Peyer's patch (tissue), 4 donors: ENCODE measurements at places on chromosomes 6 and 20.

- no peak for DNase-seq
These were observed 251.5 kb downstream of the TFAP2A start for GRCh38 chr6:10163203-10163962.

DNA sequence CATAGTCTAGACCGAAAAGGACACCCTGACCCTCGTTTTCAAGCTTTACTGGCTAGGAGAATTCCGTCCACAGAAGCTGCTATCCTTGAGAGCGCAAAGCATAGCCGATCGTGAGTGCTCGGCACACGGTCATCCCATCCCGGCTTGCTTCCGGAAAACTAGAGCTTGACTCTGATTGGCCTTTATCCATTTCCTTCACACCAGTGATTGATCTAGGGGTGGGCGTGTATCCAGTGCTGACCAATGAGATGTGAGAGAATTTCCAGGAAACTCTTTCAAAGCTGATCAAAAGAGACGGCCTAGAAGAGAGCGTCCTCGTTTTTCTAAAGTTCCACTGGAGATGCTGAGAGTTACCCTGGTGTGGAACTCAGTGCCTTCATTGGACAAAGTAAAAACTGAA is 41.0 kb upstream of the NFATC2 start:
- DNase-seq, result no peak

GRCh38 chr6:52143551-52143950 is 42.6 kb upstream of the IL17A start:
- DNase-seq, result no peak

GRCh38 chr6:116667623-116668022 is 943 bp downstream of the ZUP1 start:
- peak; percentile 37 for DNase-seq

DNA sequence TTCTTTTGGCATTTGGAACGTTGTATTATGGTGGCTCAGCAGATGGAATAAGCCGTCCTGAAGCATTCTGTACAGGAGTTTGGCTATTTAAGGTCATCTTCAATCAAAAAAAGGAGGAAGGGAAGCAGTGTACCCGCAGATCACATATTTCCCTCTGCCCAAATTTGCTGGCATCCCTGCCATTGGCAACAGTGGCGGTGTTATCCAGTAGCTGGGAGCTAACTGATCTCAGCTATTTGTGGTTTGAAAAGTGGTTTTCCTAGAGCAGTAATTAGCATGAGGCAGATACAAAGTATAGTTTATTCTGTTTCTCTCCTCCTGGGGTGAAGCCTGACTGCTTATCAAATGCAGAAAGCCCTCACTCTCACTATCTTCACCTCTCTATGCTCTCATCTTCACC is 576.8 kb downstream of the QKI start:
- no peak for DNase-seq

- DNase-seq, result no peak
These were observed 38.7 kb downstream of the SLC35D3 start for GRCh38 chr6:136960781-136961180.

DNA sequence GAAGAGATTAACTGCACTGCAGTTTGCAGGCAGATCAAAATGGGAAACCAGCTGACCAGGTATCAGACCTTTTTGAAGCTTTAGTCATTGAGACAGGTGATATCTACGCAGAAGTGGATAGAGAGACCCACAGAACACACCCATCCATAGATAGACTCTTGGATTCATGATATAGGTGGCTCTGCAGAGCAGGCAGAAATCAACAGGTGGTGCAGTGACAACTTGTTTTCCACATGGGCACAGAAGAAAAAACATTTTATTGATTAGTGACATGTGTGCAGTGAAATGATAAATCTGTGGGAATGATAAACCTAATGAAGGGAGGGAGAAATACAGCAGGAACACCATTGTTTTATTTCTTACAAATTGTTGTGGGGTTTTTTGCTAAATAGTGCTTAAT is 45.2 kb downstream of the NUDT3 start:
- DNase-seq, result no peak

GRCh38 chr20:56522311-56522710 is 2.2 kb upstream of the FAM209A start:
- no peak for DNase-seq

GRCh38 chr6:53326372-53327016 is 22.3 kb downstream of the ELOVL5 start:
- no peak for DNase-seq

GRCh38 chr6:13135152-13135551 is 193.2 kb downstream of the TBC1D7 start:
- no peak for DNase-seq

GRCh38 chr6:145761584-145761983 is 26.3 kb upstream of the EPM2A start:
- DNase-seq, result no peak

- no peak for DNase-seq
These were observed 36.1 kb downstream of the GMDS start for GRCh38 chr6:2209226-2209809.

- DNase-seq, result no peak
These were observed 71.1 kb downstream of the ASCC3 start for GRCh38 chr6:100810015-100810414.

DNA sequence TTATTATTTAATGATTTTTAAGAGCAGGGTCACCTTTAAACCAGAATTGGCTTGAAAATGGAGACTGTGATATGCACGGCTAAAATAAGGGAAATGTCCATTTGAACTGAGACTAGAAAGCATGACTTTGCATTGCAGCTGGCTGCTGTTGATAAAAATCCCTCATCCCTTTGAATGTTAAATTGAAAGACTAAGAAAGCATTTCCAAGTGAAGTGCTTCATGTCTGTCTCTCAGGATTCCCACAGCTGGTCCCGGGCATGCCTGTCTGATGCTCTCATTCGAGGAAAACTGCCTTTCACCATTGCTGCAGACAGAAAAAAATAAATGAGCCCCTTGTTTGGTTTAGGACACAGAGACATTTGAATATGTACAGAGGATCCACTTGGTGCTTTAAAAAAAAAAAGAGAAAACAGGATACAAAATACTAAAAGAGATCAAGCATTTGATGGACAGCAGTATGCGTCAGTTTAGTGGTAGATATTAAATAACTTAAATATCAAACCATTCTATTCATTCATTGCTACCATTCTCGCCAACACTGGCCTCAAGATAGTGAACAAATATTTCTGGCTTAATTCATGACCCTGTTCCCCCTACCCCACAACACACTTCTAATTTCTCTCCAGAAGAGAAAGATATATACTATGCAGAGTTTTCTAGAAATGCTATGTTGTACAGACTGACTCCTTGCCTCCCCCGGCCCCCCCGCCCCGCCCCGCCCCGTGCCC is 55.0 kb downstream of the TBC1D7 start:
- no peak for DNase-seq
